ENCODE measurements at places on chromosomes 4 and X. TPM values are rescaled to one million over a fixed set of nuclear protein-coding genes. Genes with fewer than 3 reads are reported as not detected.
A peak's percentile ranks its signal among the peaks of the same experiment; 100 is the strongest.

SHROOM3 gene
- total RNA-seq, result 349 TPM

CABS1 gene
- total RNA-seq, result not detected

CPLX1 gene
- 0.67 TPM for total RNA-seq

SLC35A2 gene
- 20.6 TPM for total RNA-seq

UGT2B28 gene
- total RNA-seq, result not detected

BMX gene
- total RNA-seq, result 4.2 TPM

WAS gene
- total RNA-seq, result 3.5 TPM

DNA sequence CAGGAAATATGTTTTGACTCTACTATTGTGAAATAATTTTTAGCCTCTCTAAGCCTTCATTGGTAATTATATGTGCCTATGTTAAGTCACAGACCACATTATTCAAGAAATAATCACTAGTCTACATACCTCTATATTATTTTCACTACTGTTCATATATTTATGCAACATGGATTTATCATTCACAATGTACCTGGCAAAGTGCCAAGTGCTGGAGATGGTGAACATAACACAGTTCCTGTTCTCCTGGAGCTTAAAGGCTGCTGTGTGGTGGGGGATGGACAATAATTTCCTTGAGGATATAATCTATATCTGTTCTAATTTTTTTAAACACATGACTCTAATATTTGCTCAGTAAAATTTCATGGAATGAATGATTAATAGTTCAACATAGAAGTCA is 527.7 kb upstream of the CXorf51A start:
- H3K27me3 ChIP-seq, result no peaks in the 10 kb centered on the region
- no peak overlapping the region for H3K4me3 ChIP-seq
- no peak for DNase-seq
- H3K27ac ChIP-seq, result no peak overlapping the region
- no peaks in the 10 kb centered on the region for H3K36me3 ChIP-seq
- H3K4me1 ChIP-seq, result no peaks in the 10 kb centered on the region

GRCh38 chr4:68076194-68076593 is 53.5 kb downstream of the TMPRSS11F start:
- H3K36me3 ChIP-seq, result no peaks in the 10 kb centered on the region
- H3K27ac ChIP-seq, result no peak overlapping the region
- H3K4me1 ChIP-seq, result no peaks in the 10 kb centered on the region
- no peak overlapping the region for H3K4me3 ChIP-seq
- DNase-seq, result no peak
- H3K27me3 ChIP-seq, result no peaks in the 10 kb centered on the region

DNA sequence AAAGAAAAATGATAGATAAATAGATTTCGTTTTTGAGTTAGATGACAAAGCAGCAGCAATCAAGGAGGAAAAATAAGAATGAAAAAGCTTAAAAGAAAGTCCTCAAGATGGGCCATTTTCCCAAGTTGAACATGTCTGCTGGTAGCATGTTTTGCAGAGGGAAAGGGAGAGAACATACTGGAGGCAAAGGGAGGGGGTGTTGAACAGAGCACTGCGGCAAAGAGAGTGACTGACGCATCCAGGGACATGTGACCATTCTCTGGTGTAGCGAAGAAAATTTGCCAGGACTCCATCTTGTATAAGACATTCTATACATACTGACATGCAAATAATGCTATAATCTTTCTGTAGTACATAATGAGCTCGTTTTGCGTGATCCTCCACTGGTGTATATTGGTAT is 1.2 kb downstream of the LINC00632 start:
- no peak overlapping the region for H3K4me3 ChIP-seq
- no peaks in the 10 kb centered on the region for H3K36me3 ChIP-seq
- DNase-seq, result no peak
- H3K27ac ChIP-seq, result no peak overlapping the region

DNA sequence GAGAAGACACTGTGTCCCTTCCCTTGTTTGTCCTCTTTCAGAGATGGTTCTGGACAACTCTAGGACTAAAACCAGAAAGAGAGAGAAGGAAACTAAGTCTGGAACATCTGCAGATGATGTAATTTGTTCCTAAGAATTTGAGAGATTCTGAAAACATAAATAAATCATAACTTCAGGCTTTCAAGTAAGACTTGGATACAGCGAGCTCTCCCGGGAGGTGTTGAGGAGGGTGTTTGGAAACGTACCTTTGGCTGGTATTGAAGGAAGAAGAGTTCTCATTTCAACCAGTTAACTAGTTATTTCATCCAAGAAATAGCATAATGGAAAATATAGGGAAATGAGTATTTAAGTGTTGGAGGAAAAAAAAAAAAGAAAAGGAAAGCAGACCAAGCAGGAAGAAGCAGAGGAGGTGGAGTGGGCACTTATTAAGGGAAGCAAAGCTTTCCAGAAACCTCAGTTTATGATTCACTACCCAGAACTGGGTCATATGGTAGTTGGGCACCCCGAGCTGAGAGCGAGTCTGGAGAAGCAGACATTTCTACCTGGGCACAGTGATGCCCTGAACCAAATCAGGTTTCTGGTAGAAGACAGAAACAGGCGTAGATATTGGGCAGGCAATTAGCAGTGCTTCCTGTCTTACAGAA is 26.9 kb downstream of the CCNG2 start:
- no peak overlapping the region for H3K4me3 ChIP-seq
- no peaks in the 10 kb centered on the region for H3K36me3 ChIP-seq
- H3K27me3 ChIP-seq, result no peaks in the 10 kb centered on the region
- DNase-seq, result no peak
- no peak overlapping the region for H3K27ac ChIP-seq

DNA sequence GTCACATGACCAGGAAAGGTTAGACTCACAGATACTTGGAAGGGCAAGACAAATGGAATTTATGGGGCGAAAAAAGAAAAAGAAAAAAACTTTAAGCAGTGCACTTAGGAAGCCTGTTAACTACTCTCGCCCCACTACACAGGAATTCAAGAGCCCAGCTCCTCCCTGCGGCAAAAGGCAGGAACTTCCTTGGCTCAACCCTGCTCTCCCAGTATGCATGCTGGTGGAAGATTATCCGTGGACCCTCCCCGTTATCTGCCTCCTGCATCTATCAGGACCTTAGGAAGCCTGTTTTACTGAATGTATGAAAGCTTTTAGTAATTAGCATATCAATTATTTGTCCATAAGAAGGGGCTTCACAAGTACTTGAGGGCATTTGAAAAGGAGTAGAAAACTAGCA is 40.1 kb upstream of the RPA4 start:
- H3K27ac ChIP-seq, result no peak overlapping the region
- H3K36me3 ChIP-seq, result no peaks in the 10 kb centered on the region
- DNase-seq, result no peak
- H3K4me3 ChIP-seq, result no peak overlapping the region
- no peaks in the 10 kb centered on the region for H3K4me1 ChIP-seq

DNA sequence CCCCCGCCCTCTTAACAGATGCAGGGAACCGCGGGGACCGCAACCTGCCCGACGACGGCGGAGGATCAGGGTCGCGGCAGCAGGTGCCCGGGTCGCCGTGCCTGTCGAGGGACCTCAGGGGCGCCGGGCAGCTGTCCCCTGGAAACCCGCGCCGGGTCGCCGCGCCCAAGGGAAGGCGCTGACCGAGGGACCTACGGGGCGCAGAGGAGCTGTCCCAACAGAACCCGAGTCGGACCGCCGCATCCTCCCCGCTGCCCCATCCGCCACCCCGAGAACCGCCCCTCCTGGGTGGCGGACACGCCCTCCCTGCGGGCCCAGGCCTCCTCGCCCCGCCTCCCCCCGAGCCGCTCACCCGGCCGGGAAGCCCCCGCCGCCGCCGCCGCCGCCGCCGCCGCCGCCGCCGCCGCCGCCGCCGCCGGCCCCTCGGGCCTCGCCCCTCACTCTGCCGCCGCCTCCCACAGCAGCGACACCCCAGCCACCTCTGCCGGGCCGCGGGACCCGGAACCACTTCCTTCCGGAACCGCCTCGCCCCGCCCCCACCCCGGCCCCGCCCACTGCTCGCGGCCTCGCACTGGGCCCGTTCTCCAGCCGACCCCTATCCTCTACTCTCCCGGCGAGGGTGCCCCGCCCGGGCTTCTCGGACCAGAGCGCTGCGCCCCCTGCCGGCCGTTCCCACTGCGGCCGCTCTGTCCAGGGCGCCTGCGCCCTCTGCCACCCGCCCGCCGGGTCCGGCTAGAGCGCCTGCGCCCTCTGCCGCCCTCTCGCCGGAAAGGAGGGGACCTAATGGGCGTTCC is at the start of gene BCLAF3:
BCLAF3 (minus strand) TSS at position 506 of the 794 bp plus-strand sequence. CDS start 20,797 bp downstream, outside the sequence.
- H3K4me1 ChIP-seq, result no peaks in the 10 kb centered on the region
- H3K36me3 ChIP-seq, result no peaks in the 10 kb centered on the region
- peak; percentile 94 for DNase-seq
- peak within 1 kb of the TSS; percentile 71 for H3K4me3 ChIP-seq

DNA sequence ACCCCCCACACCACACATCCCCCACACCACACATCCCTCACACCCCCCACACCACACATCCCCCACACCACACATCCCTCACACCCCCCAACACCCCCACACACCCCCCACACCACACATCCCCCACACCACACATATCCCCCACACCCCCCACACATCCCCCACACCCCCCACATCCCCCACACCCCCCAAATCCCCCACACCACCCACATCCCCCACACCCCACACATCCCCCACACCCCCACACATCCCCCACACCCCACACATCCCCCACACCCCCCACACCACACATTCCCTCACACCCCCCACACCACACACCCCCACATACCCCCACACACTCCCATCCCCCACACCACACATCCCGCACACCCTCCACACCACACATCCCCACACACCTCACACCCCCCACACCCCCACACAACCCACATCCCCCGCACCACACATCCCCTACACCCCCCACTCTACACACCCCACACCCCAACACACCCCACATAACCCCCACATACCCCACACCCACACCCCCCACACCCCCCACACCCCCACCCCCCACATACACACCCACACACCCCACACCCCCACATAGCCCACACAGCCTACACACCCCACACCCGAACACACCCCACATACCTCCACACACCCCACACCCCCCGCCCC is 172.9 kb downstream of the DCLK2 start:
- peaks cover 15% of the 10 kb centered on the region for H3K4me1 ChIP-seq
- H3K27me3 ChIP-seq, result no peaks in the 10 kb centered on the region
- DNase-seq, result no peak
- no peak overlapping the region for H3K4me3 ChIP-seq
- no peak overlapping the region for H3K27ac ChIP-seq

GRCh38 chrX:21487832-21488231 is 113.6 kb downstream of the CNKSR2 start:
- no peaks in the 10 kb centered on the region for H3K27me3 ChIP-seq
- no peak overlapping the region for H3K27ac ChIP-seq
- H3K4me3 ChIP-seq, result no peak overlapping the region
- DNase-seq, result no peak
- H3K36me3 ChIP-seq, result no peaks in the 10 kb centered on the region
